CD4-positive, alpha-beta T cell (primary cell): ENCODE measurements at places on chromosomes 12 and 14.
A peak's percentile ranks its signal among the peaks of the same experiment; 100 is the strongest.

DNA sequence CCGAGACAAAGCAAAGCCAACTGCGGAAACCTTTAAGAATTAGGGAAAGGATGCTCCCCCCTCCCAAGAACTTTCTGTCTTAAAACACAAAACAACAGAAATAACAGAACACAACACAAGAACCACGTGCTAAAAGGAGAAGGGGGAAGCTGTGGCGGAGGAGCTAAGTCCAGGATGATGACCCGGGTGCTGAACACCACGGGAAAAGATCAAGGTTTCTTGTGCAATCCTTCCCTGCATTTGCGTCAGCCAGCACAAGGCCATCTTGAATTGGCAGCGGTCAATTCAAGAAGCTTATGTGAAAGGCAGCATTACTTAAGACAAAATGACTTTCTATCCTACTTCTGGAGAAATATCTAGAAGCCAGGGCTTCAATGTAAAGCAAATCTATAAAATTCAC lies 11.0 kb upstream of the CREBL2 start:
- DNase-seq, result peak; percentile 25

DNA sequence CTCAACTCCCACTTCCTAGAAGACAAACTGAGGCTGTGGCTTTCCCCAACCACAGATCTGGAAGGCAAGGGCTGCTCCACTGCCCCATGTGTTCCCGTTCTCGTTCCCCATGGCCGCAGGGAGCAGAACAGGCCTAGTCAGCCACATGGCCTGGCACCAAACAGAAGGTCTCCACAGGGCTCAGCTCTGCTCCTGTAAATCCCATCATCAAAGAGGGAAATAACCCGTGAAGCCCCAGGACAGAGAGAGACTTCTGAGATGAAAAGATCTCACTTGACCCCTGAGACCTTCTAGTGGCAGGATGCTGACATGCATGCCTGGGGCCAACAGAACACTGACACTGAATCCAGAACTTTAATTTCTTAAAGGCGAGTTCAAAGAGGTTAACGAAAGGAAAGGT lies 68.9 kb downstream of the BCL11B start:
- DNase-seq, result no peak

GRCh38 chr12:51076236-51076930 lies 7.0 kb downstream of the CSRNP2 start:
- DNase-seq, result no peak

GRCh38 chr12:56158926-56159461 lies 835 bp downstream of the MYL6 start:
- DNase-seq, result no peak

DNA sequence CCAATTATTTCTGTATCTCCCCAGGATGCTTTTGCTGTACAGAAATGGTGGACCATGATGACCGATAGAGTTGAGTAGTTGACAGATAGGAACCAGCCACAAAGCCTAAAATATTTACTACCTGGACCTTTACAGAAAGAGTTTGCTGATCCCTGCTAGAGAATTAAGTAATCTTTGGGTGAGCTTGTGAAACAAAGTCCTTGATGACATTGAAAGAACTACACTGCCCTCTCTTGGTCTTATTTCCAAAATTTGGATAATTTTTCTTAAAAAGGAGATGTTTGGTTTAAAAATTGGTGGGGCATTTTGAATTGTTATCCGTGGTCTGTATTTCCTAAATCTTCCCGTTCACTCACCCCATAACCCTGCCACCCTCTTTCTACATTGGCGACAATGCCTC lies 13.7 kb upstream of the TCTN1 start:
- DNase-seq, result no peak

GRCh38 chr12:57025196-57025595 lies 8.9 kb upstream of the TAC3 start:
- no peak for DNase-seq

GRCh38 chr12:20213723-20214625 lies 154.4 kb upstream of the PDE3A start:
- DNase-seq, result no peak

- no peak for DNase-seq
Measured at GRCh38 chr14:74660167-74660566, 48.1 kb upstream of the LTBP2 start.

DNA sequence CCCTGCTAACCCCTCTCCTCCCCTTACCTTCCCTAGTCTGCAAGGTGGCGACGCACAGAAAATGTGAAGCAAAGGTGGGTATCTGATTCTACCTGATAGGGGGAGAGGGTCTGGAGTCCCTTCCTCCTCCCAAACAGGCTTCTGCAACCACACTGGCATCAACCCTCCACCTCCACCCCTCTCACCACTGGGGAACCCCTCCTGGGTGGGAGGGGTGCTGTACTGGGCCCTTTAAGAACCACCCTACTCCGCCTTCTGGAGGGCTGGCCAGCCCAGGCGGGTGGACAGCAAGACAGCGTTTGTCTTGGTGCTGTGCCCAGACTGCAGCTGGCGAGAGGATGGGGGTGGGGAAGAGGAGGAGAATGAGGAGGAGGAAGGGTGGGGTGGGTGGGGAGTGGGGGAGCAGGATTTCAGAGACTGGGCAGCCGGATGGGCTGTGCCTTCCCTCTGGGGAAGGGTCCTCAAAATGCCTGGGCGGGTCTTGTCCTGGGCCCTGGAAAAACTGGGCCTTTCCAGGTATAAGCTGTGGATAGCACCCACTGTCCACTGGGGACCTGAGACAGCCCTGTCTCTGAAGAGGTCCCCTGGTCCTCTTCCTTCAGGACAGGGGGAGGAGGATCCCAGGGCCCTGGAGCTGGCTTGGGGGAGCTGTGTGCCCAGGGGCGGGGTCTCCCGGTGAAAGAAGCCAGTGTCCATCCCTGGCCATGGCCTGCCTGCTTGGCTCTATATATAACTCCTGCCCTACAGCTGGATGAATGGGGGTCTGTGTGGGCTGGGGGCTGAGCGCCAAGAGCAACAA lies 2.8 kb downstream of the TNS2 start:
- no peak for DNase-seq

- no peak for DNase-seq
Measured at GRCh38 chr14:79136071-79137044, 966.2 kb downstream of the NRXN3 start.

GRCh38 chr14:79331830-79332229 lies 879.5 kb downstream of the DIO2 start:
- DNase-seq, result no peak

GRCh38 chr12:15540469-15540872 lies 218.2 kb downstream of the PTPRO start:
- DNase-seq, result no peak

GRCh38 chr12:24615967-24616411 lies 332.9 kb downstream of the BCAT1 start:
- DNase-seq, result no peak

DNA sequence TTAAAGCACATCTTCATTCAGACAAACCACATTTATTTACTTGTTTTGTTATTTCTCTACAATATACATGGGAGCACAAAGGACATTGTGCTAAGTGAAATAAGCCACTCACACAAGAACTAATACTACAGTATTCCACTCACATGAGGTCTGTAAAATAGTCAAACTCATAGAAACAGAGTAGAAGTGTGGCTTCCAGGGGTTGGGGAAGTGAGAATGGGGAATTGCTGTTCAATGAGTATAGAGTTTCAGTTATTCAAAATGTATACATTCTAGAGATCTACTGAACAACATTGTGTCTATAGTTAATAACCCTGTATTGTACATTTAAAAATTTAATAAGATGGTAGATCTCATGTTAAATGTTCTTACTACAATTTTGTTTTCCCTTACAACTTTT lies 88.8 kb downstream of the ATXN7L3B start:
- DNase-seq, result no peak

DNA sequence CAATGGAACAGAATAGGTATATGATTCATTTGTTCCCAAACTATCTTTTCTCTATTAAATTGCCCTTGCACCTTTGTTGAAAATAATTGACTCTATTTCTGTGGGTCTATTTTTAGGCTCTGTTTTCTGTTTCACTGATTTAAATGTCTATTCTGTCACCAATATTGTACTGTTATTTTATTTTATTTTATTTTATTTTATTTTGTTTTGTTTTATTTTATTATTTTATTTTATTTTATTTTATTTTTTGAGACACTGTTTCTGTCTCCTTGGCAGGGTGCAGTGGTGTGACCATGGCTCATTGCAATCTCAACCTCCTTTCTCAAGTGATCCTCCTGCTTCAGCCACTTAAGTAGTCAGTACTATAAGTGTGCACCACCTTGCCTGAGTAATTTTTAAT lies 34.9 kb downstream of the OR4N2 start:
- DNase-seq, result no peak
